ENCODE measurements at places on chromosomes 16 and 17. TPM values are rescaled to one million over a fixed set of nuclear protein-coding genes. Genes with fewer than 3 reads are reported as not detected.

Gene PDPK1
- 21.1 TPM for total RNA-seq

Gene HP
- total RNA-seq, result not detected

Gene SYT17
- 0.26 TPM for total RNA-seq

Gene FOXL1
- total RNA-seq, result 31.0 TPM

Gene HIC1
- total RNA-seq, result 12.7 TPM

Gene PSMC5
- 100 TPM for total RNA-seq

Gene TMEM235
- total RNA-seq, result not detected

Gene GP1BA
- total RNA-seq, result not detected

Gene QRICH2
- total RNA-seq, result 2.1 TPM

Gene SULT1A2
- not detected for total RNA-seq

Gene WNK4
- total RNA-seq, result 0.06 TPM

Gene EVI2B
- 0.13 TPM for total RNA-seq

Gene MFAP4
- total RNA-seq, result 3.1 TPM
